ENCODE measurements at places on chromosomes 7 and 10.

- no peak for DNase-seq
Observed at GRCh38 chr7:92748495-92748894, 87.9 kb downstream of the CDK6 start.

- no peak for DNase-seq
Observed at GRCh38 chr7:72435925-72436480, 23.9 kb upstream of the CALN1 start.

DNA sequence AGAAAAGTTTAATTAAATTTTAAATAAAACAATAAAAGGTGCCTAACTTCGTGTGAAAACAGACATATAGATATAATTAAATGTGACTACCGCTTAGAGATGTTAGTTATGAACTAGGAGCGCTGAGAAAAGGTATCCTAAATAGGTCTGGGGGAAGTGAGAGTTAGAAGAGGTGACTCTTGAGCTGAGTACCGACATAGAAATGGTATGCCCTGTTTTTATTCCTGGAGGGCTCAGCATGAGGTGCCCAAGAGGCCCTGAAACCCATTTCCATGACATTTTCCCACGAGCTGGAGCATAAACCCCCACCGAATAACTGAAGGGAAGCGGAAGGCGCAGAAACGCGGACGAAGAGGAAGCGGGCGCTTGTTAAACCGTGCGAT is 433 bp upstream of the STARD3NL start:
- DNase-seq: no peak

DNA sequence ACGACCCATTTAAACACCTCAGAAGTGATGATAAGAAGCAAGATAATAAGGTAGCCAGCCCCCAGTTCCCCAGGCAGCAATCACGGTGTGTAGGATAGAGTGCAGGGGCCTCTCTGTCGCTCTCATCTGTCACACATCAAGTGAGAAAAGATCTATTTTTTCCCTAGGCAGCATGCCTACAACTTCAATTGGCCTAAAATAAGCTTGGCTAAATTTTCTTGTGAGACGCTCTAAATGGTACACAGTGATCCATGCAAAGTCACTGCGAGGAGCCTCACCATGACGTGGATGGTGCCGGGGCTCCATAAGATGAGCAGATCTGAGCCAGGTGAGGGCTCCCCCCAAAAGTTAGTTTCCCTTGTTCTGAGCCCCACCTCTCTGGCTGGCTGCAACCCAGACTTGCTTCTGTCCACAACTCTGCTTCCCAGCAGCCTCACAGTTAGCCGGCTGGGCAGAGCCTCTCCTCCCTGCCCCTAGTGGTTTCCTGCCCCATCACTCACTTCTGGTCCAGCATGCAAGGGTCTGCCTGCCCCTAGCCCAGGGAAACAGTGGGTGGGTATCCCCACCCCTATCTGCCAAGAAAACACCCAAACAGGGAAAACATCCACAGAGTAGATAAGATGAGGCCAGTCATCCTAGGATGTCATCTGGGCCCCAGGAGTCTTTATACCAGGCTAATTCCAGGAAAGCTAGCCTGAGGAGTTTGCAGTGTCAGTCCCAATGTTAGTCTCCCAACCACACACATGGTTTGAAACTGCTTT is 342.1 kb downstream of the GRID1 start:
- no peak for DNase-seq

GRCh38 chr7:157276731-157277562 is 59.9 kb upstream of the DNAJB6 start:
- no peak for DNase-seq

- no peak for DNase-seq
Observed at GRCh38 chr7:131111081-131111576, 216.5 kb upstream of the MKLN1 start.

DNA sequence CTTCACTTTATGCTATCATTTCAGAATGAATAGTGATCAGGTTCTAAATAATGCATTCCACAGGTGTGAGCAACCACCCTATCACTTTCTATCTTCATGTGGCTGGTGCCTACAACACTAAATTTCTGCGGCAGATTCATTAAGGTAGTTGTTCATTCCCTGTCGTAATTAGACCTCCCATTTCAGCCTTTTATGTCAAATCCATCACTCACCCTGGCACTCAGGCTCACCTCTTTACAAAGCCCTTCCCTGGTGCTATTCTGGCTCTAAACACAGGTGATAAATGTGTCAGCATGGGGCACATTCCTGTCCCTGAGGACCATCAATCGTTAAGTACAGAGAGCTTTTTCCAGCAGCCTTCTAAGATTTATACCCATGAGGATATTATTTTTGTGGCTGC is 300.0 kb upstream of the C7orf33 start:
- DNase-seq: no peak

DNA sequence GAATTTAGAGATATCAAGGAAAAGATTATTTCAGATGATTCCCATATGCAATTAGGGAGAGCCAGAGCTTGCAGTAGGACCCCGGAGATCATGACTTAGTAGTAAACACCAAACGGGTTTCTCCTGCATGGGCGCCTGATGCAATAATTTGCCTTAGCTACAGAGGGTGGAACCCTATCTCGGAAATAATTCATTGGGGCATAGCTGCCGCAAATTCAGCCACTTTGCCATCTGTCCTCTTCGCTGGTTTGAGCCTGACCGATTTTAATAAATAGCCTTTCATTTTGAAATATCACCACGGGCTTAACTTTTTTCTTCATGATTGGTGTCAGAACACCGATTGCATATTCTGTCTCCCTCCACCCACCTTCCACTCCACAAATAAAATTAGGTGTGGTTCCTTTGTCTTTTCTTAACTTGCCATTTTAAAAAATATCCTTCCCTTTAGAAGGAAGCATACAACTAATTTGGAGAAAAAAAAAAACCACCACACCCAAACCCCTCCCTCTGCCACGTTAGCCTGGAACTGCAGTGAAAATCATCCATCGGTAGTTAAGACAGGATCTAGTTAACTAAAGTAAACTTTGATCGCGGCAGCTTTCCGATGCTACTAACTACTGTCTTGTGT is 1.4 kb downstream of the GARS1 start:
- DNase-seq: no peak

DNA sequence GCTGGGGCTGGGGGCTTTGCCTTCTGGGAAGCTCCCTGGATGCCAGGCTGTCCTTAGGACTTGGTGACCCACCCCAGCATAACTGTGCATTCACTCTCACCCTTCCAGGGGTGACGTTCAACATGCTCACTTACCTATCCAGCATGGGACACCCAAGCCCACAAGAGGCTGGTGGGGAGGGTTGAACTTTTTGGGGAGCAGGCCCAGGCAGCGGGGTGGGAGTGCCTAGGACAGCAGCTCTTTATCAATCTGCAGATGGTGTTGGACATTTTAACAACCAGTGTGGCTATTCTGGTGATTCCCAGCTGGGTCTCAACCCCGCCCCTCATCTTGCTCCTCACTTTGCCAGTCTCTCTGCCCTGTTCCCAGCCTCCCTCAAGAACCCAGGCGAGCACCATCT is 86.4 kb downstream of the CDH23 start:
- DNase-seq: no peak

DNA sequence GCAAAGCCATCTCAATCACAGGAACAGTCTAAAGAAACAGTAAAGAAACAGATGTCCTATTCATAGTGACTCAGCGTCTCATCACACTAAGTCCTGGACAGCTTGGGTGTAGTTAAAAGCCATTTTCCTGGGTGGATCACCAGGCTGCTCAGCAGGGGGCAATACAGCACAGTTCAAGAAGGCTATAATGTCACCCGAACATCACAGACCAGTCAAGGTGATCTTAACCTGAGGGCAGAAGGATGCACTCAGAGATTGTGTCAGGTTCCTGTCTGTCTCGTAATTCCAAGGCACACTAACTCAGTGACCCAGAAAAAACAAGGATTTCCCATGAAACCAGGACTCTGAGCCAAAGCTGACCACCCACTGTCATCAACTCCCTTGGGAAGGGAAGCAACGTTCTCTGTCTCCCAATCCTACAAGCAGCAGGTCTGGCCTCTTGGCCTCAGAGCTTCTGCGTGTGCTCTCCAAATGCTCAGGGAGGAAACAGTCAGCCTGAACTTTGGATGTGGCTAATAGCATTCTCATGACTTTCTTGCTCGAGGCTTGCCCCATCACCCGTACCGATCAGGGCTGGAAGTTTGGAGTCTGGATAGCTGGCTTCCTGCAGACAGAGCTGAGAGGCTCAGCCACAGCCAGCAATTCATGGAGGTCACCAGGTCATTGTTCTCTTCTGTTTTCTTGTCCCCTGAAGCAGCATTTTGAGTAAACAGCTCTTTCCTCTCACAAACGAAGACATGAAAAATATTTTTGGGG is 90.4 kb upstream of the FAM171A1 start:
- no peak for DNase-seq

DNA sequence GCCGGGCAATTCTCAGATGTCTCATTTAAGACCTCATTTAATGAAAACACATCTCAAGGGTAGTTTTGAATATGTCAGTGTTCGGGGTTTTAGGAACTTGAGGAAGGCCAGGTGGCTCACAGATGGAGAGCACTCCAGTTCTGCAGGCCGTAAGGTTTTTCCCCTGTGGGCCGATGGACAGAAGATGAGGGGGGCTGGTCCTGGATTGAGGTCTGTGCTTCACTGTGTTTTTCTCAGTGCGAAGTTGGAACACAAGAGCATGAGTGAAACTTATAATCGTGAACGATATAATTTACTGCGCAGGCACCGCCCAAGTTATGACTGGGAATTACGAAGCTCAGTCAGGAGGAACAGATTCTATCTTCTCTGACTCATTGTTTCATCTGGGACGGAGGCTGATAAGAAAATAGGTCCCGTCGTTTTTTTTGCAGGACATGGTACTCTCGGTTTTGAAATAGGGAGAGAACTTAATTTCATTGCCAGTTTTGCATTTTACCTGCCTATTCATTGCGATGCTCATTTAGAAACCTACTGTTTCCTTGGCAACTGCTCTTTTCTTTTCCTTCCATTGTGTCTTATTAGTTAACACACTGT is 591.0 kb upstream of the PFKP start:
- no peak for DNase-seq

DNA sequence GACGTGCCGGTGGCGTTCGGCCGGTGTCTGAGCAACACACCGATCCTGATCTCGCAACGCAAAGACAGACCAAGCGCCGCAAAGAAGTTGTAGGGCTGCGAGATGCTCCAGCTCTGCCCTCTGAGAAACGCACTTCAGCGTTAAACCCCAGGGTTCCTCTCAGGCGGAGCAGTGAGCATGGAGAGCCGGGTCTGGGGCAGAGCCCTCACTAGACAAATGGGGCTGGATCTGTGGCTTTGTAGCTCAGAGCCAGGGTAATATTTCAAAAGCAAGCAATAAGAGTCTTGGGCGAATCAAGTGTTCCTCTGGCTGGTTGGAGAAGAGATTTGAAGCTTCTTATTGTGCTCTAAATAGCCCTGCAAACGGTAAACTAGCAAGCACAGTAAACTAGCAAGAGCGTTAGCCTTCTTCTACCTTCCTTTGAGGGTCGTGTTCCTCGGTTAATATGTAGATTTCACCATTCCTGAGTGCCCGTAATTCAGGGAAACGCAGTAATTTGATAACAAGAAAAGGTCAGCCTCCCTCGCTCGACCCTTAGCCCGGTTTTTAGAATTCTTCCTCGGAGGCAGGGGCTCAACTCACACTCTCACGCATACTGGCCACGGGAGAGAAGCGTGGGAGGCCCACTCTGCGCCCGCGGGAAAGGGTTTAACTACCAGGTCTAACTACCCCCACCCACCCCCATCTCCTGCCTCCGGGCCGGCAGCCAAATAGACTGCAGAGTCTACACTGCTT is 6.7 kb downstream of the SKAP2 start:
- DNase-seq: peak; percentile 37

DNA sequence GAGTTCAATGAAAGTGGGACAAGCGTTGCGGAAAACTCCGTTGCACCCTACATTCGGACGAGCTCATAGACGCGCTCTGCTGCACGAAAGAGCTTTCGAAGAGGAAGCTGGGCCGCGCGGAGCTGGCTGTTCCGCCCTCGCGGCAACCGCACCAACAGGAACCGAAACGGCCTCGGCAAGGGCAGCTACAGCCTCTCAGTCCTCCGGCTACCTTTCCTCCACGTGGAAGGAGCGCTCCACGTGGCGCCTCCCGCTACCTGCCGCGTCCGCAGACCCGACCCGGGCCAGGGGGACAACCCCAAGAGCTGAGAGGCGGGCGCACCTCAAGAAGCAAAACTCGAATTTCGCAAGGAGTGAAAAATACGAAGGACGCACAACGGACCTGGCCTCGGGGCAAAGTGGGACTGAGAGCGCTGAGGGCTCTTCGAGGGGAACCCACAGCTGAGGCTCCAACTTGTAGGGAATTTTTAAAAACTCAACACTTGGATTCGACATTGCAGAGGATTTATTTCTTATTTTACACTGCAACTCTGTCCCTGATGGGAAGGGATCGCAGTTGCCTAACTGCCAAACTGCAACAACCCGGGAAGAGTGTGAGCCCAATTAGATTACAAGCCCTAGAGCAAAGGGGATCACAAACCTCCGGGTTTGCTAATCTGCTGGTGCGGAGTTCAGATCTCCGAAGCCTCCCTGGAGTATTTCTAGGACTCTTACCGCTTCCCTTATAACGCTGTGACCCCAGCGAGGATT is 1.4 kb downstream of the HPSE2 start:
- no peak for DNase-seq

DNA sequence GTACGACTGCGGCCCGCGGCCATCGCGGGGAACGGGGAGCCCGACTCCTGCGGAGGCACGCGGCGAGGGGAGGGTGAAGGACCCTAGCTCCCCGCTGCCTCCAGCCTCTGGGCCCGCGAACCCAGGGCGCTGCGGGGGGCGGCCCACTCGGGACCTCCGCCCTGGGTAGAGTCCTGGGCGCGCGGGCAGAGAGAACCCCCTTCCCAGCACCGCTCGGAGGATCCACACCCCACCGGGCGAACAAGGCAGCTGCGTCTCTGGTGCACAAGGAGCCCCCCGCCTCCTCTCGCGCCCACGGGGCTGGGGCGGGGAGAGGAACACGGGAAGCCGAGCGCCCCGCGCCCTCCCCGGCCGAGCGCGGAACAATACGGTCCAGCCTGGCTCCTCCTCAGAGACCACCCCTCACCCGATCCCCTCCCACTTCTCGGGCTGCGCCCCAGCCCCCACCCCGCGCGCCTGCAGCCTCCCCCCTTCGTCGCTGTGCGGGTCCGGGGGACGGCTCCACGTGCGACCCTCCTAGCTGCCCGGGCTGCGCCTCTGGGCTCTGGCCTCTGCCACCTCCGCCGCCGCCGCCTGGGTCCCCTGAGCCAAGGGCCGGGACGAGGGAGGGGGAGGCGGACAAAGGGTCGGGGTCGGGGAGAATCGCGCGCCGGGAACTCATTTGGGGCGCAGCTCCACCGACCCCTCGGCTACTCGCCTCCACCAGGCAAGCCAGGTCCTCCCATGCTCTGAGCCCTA is at the start of gene WDR86:
TSS of gene WDR86 (minus strand) at position 372 of the 738 bp plus-strand sequence. CDS start 449 bp downstream, outside the sequence.
- DNase-seq: no peak

- peak; percentile 29 for DNase-seq
Observed at GRCh38 chr7:139016931-139017511, 18.8 kb downstream of the ZC3HAV1L start.

Data from C1 segment of cervical spinal cord (tissue), 14 donors.